ENCODE measurements at places on chromosomes 1 and 21. TPM values are rescaled to one million over a fixed set of nuclear protein-coding genes. Genes with fewer than 3 reads are reported as not detected.

GNAT2 gene
- not detected for total RNA-seq

- DNase-seq = no peak
Measured at GRCh38 chr1:202281316-202282024, 60.3 kb downstream of the UBE2T start.

GRCh38 chr1:42482635-42483153 is 19.6 kb downstream of the CCDC30 start:
- no peak for DNase-seq

DNA sequence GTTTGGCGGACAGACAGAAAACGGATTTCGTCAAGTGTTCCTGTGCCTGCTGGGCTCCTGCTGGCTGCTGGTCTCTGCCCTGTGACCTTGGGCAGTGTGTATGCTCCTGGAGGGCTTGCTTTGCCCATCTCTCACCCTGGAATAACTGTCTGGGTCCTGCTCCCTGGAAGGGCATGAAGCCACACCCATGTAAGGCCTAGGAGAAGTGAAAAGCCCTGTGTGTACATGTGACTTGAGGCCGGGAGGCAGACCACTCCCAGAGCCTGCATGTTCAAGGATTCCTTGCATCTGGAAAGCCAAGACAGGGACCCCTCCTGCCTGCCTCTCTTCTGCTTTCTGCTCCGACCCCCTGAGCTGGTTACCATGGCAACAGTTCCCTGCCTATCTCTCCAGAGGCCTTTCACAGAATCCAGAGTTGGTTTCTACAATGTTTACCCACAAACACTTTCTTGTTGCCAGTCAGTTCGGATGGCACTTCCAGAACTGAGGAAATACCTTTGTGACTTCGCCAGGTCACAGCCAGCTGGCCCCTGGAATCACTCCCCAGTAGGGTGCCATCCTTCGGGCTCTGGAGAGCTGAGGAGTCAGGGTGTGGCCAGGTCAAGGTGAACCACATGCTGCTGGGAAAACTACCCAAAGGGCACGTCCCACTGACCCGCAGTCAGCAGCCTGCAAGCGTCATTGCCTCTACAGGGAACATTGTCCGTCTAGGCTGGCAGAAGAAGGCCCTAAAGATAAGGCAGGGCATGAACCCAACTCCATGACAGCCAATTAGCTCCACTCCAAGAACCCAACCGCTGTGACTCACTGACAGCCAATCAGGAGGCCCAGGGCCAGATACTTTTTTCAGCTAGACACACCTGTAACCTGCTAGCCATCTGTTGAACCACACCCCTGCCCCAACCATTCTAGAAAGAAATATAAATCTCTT is 14.7 kb upstream of the GPR37L1 start:
- DNase-seq = peak; percentile 91

PPFIA4 gene
- 7.0 TPM for total RNA-seq

DNA sequence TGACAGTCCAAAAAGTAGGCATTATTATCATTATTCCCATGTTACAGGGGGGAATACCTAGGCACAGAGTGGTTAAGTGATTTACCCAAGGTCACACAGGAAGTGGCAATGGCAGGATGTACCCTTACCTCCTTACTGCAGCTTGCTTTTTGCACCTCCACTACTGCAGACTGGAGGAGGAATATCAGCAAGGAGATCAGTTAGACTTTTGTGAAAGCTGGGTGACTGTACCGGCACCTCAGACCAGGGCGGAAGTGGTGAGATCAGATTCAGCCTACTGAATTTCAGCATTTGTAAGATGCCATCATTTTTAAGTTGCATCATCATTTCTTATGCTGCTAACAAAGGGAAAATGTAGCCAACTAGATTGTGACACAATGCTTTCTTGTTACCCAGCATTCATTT is 4.5 kb downstream of the ADARB1 start:
- DNase-seq = no peak

- peak; percentile 57 for DNase-seq
Measured at GRCh38 chr1:243850202-243850451, at the start of gene AKT3. Gene AKT3 (minus strand): TSS chr1:243850243. CDS start chr1:243843170, 7,073 bp downstream.

GJB5 gene
- 6.2 TPM for total RNA-seq

DNA sequence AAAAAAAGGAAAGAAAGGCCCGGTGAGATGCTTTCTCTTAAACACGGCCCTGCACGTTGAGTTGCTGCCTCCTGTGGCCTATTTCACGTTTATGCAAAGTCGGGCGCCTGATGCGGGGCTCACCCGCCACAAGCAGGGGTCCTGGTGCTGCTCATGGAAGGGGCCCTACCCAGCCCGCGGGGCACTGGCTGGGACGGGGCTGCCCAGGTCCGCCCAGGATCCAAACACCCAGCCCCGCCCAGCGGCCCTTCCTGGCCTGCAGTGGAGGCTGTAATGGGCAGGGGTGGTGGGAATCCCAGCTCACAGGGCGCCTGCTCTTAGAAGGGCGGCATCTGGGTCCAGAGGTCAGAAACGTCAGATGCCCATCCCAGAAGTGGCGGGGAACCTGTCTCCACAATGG is 1.6 kb downstream of the COL6A2 start:
- DNase-seq = peak; percentile 9

GNG4 gene
- total RNA-seq = 0.12 TPM

- DNase-seq = no peak
Measured at GRCh38 chr1:39136638-39137037, 67.9 kb upstream of the MACF1 start.

CITED4 gene
- total RNA-seq = 86.1 TPM

GRCh38 chr1:190849346-190849745 is 371.7 kb upstream of the BRINP3 start:
- DNase-seq = no peak

GRCh38 chr21:39674801-39675200 is 62.1 kb downstream of the B3GALT5 start:
- no peak for DNase-seq

GRCh38 chr1:52355436-52355835 is 10.6 kb downstream of the CC2D1B start:
- no peak for DNase-seq

DNA sequence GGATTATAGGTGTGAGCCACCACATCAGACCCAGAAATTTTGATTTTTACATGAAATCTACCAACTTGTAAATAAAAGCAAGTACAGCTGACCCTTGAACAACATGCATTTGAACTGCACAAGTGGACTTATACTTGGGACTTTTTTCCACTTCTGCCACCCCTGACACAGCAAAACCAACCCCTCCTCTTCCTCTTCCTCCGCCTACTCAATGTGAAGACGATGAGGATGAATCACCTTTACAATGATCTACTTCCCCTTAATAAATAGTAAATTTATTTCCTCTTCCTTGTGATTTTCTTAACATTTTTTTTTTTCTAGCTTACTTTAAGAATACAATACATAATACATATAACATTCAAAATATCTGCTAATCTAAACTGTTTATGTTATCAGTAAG is 17.5 kb upstream of the YRDC start:
- DNase-seq = no peak

SH3BP5L gene
- total RNA-seq = 40.0 TPM

VPS45 gene
- 37.1 TPM for total RNA-seq

GRCh38 chr1:113252166-113252565 is 138.1 kb upstream of the MAGI3 start:
- DNase-seq = no peak

- DNase-seq = peak; percentile 43
Measured at GRCh38 chr1:47840393-47841190, 156.6 kb downstream of the TRABD2B start.

- DNase-seq = no peak
Measured at GRCh38 chr1:221667504-221667903, 74.4 kb downstream of the DUSP10 start.

DNA sequence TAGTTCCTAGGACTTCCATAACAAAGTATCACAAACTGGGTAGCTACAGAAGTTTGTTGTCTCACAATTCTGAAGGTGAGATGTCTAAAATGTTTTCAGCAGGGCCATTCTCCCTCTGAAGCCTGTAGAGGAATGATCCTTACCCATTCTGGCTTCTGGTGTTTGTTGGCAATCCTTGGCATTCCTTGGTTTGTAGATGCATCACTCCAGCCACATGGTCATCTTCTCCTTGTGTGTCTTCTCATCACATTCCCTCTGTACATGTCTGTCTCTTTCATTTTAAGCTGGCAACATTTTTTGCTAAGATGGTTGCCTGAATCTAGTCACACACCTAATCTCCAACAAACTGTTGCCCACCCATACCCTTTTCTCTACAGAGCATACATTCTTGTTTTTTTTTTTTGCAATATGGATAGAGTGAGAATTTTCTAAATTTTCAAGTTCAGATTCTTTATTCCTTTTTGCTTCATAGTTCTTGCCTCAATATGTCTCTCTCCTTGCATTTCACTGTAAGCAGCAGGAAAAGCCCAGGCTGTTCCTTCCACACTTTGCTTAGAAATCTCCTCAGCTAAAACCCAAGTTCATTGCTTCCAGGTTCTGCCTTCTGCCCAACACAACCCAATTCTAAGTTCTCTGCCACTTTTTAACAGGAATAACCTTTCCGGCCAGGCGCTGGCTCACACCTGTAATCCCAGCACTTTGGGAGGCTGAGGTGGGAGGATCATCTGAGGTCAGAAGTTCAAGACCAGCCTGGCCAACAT is 18.3 kb downstream of the ZBED6 start:
- DNase-seq = no peak

ELAPOR1 gene
- 127 TPM for total RNA-seq

All from mucosa of gallbladder (tissue), 1 donor.